ENCODE measurements at places on chromosomes 2 and 18.

GRCh38 chr2:118473846-118474540 is 373.5 kb downstream of the EN1 start:
- no peak for DNase-seq

DNA sequence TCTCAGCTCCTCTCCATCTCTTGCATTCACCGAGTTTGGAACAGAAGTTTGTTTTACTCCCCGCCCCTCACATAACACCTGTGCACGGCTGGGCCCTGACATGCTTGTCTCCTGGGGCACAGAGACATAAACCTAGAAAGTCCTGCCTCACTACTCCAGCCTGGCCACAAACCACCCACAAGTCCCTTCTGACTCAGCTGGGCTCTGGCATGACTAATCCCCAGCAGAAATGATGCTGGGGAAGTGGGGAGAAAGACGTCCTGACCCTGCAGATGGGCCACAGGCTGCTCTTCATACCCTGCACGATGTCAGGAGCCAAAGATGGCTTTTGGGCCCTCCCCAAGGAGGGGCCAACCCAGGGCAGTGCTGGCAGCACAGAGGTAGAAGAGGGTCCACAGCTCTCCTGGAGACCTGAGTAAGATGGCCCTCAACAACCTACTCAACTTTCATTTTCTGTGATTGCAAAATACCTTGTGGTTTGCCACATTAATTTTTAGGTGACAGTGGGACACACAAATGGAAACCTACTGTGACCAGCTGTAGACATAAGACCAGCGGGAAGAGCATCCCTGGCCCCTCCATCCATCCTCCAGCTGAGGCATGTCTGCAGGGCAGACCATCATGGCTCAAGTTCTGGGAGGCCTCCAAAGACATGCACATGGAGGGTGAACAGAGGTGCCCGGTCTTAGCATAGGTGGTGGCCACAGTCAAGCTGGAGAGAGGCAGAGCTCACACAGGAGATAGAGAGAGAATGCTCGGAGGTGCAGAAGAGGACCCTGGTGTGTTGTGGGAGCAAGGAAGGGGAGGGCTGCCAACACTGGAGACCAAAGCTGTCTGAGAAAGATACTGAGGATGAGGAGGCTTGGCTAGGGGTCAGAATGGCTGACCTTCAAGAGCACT is 40.0 kb downstream of the DNMT3A start:
- DNase-seq, result no peak

DNA sequence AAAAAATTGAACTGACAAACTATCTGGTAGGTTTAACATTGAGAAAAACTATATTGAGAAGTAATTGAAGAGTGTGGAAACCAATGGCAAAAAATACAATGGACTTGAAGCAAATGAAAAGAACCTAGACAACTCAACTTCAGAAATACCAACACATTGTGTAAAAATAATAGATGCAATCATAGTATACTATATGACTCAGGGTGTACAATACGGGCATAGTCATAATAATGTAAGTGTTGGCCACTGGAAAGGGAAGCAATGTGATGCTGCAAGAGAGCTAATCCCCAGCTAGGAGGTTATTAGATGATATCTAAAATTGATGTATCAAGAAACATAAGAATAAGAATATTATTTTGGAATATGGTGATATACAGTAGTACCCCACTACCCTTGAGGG is 45.3 kb downstream of the SMAD7 start:
- DNase-seq, result no peak

DNA sequence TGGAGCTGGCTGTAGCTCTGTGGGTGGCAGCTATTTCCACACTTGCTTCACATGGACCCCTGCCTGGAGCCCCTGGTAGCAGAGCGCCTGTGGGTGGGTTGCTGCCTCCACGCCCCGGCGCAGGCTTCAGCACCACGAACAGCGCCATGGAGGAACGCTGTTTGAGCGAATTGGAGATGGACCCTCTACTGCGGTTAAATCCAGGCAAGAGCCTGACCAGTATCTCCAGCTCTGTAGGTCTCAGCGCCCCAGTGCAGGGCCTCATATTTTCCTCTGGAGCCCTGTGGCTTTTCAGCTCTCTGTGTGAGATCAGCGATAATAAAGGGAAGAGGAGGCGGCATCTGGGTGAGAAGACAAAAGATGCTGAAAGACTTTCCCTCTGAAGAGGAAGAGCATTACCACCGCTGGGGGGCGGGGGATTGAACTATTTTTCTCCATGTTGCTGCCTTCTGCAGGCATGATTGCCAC is 12.0 kb downstream of the ONECUT2 start:
- DNase-seq, result peak; percentile 75

DNA sequence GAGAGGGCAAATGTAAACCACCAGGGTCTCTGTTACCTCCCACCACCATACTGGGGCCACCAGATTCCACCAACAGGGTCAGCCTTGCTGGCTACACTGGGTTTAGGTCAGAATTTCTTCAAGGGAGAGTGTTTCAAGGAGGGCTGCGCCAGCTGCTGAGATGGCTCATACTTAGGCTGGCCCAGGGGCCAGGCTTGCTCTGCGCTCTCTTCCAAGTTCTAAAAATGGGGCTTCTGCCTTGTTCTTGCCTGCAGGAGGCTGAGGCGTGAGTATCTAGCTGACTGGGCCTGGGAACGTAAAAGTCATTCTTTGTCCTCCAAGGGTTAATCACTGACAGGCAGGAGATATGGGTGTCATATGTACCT is 28.1 kb downstream of the MRPL33 start:
- DNase-seq, result no peak

GRCh38 chr2:191322828-191323506 is 77.8 kb downstream of the MYO1B start:
- DNase-seq, result no peak

DNA sequence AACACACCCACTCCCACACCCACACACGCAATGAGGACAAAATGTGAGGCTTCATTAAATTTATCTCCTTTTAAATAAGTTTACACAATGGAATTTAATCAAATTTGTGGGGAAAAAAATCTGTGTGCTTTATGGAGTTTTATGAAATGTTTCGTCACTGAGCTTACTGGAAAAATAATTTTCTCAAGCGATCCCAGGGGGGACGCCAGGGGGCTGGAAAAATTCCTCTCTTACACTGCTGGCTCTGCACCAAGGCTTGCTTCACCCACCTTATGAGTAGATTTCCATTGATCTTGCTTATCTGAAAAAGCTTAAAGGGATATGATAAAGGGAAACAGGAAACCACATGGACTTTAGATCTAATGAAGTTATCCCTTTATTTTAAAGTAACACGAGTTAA is 95.5 kb downstream of the CABYR start:
- no peak for DNase-seq

GRCh38 chr18:7071600-7071999 is 46.0 kb downstream of the LAMA1 start:
- no peak for DNase-seq

DNA sequence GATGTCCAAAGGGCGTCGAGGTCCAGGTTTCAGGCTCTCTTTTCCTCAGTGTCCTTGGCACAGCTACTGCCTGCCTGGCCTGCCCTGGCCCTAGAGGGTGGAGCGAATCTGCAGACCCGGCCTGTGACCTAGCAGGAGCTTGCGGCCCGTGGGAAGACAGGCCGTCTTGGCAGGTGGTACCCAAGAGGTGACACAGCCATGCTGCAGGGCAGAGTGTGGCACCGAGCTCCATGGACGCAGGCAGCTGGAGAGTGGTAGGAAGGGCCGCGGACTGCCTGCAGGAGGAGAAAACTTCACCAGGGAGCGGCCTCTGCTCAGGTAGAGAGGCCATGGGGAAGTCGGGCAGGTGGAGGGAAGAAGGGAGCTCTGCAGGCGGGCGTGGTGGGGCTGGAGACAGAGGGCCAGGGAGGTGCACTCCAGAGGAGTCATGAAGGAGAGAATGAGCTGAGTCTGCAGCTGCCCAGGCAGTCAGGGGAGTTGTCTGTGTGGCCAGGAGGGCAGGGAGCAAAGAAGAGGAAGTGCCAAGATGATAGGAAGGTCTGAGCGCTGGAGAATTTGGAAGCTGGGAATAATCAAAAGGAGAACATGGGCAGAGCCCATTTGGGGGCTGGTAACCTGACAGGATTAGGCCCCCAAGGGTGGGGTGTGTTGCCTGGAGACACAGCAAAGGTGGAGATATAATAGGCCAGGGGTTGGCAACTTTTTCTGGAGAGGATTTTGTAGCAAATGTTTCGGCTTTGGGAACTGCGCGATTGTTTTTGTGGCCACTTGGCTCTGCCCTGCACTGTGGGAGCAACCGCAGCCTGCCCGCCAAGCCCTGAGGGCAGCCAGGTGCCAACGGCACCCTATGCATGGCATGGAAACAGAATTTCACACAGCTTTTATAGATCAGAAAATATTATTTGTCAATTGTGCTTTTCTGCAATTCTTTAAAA is 154.4 kb upstream of the PXDN start:
- no peak for DNase-seq

DNA sequence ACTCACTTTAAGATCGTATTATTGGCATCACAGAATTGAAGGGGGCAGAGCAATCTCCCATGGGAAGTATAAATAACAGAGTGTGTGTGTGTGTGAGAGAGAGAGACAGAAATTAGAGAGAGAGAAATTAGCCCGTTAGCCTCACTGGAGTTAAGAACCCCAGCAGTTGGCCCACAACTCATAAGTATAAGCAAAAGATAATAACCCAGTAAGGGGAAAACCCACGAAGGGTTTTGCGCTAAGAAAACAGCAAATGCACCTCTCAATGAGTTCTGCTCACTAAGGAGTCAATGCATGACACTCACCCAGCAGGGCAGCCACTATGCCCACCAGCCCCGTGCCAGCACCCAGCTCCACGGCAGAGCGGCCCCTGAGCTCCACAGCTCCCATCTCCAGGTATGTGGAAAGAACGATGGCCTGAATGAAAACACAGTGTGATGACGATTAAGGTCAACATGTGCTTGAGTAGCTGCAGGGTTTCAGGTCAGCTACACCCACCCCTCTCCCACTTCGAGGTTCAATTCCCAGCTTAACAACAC is 3.6 kb downstream of the METTL21A start:
- no peak for DNase-seq

GRCh38 chr2:148523315-148523714 is 121.2 kb upstream of the EPC2 start:
- no peak for DNase-seq

DNA sequence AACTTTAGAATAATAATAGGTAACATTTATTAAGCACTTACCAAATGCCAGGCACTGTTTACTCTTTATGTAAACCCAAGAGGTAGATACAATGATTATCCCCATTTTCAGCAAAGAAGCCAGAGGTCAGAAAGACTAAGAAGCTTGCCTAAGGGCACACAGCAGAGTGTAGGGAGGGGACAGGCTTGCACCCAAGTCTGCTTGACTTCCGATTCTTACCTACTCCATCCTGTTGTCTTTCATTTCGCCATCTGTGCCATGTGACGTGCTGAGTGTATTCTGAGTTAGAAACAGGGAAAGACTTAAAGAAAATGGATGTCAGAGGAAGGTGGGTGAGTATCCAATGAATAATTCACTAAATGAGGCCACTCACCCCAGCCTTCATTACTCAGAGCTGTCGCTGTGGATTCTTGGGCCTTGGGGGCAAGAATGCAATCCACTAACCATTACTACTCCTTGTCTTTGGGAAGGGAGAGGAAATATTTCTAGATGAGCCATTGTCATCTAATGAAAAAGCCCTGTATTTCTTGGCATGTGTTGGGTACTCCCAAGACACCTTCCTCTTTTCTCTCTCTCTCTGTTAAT is 76.4 kb upstream of the BCL11A start:
- no peak for DNase-seq

- DNase-seq, result no peak
Observed at GRCh38 chr2:42978887-42979415, 186.6 kb upstream of the HAAO start.

- no peak for DNase-seq
Observed at GRCh38 chr2:100563407-100564247, 834 bp downstream of the PDCL3 start.

DNA sequence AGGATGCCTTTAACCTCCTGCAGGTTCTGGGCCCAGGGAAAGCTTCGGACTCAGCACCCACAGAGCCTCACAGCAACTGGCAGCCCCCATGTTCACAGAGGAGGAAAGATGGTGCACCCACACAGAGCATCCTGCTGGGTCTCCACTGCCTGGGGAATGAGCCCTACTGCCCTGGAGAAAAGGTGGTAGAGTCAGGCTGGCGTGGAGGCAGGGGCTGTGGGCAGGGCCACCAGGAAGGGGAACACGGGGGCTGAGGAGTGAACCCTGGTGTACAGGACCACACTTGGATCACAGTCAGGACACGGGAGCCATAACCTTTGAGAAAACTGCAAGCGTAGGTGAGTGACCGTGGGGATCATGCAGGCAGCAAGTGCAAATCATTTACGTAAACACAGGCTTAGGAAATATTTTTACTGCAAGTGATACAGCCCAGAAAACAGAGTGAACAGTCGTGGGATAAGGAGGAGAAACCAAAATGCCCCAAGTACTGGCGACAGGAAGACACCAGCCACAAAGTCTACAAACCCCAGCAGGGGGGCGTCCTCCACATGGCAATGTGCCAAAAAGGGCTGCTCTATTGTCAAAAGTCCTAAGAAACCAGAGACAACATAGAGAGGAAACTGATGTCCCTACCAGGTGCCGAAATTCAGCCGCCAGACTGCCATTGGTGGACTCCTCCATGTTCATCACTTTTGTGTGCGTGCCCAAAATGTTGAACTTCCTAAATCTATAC is 27.6 kb downstream of the STAT1 start:
- DNase-seq, result peak; percentile 67

- DNase-seq, result no peak
Observed at GRCh38 chr2:54619660-54620231, 103.7 kb upstream of the EML6 start.

- DNase-seq, result no peak
Observed at GRCh38 chr2:8981876-8982275, 21.6 kb downstream of the MBOAT2 start.

- DNase-seq, result no peak
Observed at GRCh38 chr18:9616049-9616448, 1.7 kb upstream of the PPP4R1 start.

DNA sequence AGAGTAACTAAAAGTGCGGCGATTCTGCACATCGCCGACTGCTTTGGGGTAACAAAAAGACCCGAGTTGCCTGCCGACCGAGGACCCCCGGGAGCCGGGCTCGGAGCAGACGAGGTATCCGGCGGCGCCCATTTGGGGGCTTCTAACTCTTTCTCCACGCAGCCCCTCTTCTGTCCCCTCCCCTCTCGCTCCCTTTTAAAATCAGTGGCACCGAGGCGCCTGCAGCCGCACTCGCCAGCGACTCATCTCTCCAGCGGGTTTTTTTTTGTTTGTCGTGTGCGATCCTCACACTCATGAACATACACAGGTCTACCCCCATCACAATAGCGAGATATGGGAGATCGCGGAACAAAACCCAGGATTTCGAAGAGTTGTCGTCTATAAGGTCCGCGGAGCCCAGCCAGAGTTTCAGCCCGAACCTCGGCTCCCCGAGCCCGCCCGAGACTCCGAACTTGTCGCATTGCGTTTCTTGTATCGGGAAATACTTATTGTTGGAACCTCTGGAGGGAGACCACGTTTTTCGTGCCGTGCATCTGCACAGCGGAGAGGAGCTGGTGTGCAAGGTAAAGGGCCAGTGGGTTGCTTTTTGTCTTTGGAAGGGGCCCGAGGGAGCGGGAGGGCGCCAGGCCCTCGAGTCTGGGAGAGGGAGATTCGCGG is 1.4 kb downstream of the TRIB2 start:
- DNase-seq, result no peak
